ENCODE measurements at places on chromosomes 6 and 20. TPM values are rescaled to one million over a fixed set of nuclear protein-coding genes. Genes with fewer than 3 reads are reported as not detected.

GRCh38 chr6:147704691-147705090 is 196.2 kb downstream of the SAMD5 start:
- no peak for DNase-seq

DNA sequence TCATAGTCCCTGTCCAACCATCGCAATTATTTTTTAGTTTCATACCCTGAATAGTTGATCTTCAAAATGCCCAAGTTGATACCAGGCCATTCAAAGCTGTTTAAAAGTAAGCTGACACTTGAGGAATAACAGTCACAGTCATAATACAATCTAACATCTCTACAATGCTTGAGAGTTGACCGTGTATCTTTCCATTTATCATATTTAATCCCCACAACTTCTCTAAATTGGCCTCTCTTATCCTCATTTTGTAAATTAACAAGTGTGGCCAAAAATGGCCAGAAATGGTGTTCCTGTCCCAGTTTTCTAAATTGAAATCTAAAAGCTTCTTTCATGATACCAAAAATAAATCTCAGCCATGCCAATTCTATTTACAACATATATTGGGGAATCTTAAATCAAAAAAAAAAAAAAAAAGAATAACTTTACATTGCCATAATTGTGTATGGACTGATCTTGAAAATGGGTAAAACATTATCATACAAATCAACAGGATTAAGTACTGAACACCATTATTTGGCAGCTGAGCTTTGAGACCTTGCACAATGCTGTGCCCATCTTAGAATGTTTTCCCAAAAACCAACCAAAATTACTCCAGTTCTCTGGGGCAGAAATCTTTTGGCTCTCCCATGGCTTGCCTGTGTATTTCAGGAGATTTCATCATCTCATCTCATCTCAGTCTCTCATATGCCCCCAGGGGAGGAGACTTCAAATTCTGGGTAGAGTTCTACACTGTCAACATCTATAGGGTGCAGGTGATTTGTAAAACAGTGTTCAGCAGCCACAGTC is 448.7 kb upstream of the JARID2 start:
- DNase-seq: no peak

GRCh38 chr6:116047173-116047933 is 13.3 kb downstream of the FRK start:
- DNase-seq: no peak

DNA sequence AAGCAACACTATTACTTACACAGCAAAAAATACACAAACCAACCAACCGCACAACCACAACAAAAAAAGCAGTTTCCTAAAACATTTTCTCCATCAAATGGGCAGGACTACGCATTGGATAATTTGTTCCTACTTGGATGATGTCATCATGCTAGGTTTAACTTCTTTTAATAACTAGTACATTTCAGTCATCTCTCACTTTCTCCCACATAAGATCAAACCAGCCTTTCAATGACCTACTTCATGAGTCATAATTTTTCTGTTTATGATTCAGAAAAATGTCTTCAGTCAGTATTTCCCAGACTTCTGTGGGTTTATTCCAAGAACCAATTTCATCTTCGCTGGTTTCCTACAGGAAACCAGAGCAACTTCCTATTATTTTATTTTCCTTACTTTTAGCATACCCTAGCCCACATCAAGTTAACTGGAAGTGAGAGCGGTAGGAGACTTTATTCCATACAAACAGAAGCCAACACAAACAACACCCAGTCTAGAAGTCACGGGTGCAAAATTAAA is 134.2 kb downstream of the GMDS start:
- DNase-seq: no peak

DNA sequence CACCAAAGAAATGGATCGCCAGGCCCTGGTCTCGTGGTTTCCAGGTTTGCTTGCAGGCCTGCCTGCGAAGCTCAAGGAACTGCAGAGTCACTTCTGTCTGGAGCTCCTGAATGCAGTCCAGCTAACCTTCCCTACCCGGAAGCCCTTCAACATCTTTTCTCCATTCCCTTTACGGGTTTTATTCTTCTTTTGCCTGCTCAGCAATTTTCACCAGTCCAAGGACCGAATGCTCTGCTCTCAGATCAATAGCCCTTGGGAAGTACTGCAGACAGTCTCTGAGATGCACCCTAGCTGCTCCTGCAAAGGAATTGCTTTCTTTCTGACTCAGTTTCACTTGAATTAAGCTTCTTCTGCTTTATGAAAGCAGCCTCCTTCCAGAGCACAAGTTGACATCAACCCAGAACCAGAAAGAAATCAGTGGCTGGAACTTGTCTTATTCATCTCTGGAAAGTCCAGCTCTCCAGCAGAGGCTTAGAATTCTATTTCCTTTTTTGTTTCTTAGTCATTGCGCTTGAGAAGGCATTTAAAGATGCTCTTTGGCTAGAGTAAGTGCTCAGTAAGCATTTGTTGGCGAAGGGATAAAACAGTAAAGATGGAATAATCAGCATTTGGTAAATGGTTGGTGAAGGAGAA is 18.7 kb upstream of the YWHAB start:
- DNase-seq: no peak

DNA sequence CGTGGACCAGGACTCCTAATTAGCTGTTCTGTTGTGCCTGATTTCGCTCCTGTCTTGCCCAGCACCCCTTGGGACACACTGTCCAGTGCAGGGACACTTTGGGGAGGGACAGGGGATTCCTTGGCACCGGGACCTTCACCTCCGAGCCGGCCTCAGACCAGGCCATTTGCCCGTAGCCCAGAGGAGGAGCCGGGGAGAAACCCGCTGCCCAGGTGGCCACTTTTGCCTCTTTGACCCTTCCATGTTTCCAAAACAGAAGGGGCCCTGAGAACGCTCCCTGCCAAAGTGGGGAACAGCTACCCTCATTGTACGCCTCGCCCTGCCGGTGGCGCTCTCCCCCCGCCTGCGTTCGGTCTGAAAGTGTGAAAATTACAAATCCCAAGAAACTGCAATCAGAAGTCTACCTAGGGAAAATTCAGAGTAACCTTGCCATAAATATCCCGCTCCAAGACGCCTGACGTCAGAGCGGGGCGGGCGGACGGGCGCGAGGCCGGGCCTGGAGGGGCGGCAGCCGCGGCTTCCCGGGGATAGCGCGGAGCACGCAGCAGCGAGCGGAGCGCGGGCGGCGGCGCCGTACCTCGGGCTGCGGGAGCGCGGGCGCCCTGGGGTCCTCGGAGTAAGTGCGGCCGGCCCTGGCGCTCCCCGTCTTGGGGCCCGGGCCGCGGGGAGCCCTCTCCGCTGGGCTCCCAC is at the start of gene DAAM2:
Gene DAAM2 (plus strand): TSS at position 527 of the 690 bp plus-strand sequence. CDS start 63,927 bp downstream, outside the sequence.
- peak; percentile 54 for DNase-seq

Gene BMP5
- 0.98 TPM for total RNA-seq

GRCh38 chr6:111894272-111894671 is 21.0 kb upstream of the FYN start:
- no peak for DNase-seq

Gene ARMH2
- not detected for total RNA-seq

DNA sequence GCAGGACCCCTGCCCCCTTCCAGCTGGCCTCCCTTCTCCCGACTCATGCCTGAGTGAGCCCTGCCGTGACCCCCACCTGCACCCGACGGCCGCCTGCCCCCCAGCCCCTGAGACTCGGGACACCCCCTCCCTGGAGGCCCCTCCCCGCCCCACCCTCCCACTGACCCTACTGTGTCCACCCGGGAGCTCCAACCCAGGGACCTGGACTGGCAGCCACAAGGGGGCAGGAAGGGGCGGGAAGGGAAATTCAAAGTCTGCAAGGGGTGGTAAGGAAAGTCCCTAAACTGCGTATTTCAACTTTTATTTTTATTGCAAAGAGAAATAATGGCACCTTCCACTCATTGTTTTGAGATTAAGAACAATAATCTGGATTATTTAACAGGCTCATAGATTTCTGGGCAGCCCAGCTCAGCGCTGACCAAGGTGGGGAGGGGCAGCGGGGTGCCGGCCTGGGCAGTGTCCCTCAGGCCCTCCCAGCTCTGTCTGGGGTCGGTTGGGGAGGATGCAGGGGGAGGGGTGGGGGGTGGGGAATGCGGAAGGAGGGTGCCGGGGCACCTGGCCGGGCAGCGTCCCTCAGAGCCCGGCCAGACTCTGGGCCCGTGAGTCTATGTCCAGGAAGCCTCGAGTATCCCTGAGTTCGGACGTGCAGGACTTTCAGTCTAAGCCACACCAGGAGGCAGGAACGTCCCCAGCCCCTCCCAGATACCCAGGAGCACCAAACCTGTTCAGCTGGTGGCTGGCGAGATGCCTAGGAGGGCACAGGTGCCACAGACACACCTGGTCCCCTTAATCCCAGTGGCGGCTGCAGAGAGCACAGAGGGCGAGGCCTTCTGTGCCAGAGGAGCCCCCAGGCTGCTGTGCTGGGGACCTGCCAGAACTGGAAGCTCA is 1.3 kb upstream of the PTK6 start:
- DNase-seq: no peak

Gene YIPF3
- 105 TPM for total RNA-seq

Gene HTR1B
- 1.8 TPM for total RNA-seq

DNA sequence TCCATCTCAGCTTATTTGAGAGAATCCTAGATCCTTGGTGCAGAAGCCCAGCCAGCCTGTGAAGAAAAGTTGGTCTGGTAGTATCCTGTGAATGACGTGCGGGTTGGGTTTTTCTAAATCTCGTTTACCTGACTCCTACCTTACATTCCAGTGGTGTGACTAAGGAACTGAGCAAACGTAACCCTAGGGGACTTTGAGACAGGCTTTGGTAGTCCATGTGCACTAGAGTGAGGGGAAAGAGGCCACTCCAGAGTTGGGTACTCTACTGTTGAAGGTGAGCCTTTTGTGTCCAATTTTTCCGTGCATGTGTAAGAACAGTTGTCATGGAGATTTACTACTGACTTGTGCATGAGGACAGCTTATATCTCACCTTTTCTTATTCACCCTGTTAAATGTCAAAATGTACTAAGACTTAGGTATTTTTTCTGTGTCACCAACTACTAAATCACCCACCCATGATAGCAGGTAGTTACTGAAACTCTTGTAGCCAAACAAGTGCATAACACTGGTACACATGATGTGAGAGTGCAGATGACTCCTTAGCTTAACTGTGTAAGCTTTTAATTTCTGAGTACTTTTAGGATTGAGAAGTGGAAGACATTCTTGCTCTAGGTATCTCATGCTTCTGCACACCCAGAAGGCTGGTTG is 26.3 kb upstream of the PLCG1 start:
- no peak for DNase-seq

Gene CBLN4
- total RNA-seq: 2.2 TPM

GRCh38 chr20:53809728-53810365 is 216.2 kb upstream of the ZNF217 start:
- DNase-seq: no peak

GRCh38 chr20:63658749-63659187 is 656 bp downstream of the RTEL1 start:
- DNase-seq: no peak

GRCh38 chr20:43975096-43975768 is 60.6 kb downstream of the TOX2 start:
- no peak for DNase-seq

GRCh38 chr6:40492187-40492586 is 95.0 kb downstream of the LRFN2 start:
- DNase-seq: no peak

Gene WFDC11
- total RNA-seq: not detected

Gene DYNLT2
- total RNA-seq: 8.4 TPM

Gene MLN
- total RNA-seq: not detected

- no peak for DNase-seq
Observed at GRCh38 chr6:118403036-118403435, 145.1 kb upstream of the PLN start.

Gene C6orf58
- total RNA-seq: not detected

Gene TAAR1
- not detected for total RNA-seq

DNA sequence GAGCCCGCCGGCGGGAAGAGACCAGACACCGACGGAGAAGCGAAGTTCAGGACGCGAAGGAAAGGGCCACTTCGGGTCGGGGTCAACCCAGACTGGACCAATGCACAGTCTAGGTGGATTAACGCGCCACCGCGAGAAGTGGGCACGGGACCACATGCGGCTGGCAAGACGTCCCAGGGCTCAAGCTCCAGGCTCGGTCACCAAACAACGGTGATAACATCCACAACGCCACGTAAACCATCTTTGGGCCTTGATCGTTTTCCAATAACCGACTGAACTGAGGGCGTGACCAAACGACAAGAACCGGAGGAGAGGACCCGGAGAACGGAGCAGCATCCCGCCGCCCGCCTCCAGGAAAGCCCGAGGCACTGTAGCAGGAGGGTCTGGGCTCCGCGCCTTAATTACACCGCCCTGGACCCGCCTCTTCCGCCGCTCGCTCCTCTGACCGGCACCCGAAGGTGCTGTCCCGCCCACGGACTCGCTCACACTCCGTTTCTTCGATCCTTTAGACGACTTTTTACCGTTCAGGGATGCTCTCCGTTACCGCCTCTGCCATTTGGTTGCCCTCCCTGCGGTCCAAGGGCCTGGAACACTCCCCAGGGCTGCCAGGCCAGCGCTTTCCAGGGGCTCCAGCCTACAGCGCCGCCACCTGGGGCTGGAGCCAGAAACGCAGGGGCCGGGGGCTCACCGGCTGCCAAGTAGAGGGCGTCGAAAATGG is 44.1 kb downstream of the DPPA5 start:
- no peak for DNase-seq

GRCh38 chr20:19920381-19921138 is 96.6 kb upstream of the NAA20 start:
- DNase-seq: no peak

DNA sequence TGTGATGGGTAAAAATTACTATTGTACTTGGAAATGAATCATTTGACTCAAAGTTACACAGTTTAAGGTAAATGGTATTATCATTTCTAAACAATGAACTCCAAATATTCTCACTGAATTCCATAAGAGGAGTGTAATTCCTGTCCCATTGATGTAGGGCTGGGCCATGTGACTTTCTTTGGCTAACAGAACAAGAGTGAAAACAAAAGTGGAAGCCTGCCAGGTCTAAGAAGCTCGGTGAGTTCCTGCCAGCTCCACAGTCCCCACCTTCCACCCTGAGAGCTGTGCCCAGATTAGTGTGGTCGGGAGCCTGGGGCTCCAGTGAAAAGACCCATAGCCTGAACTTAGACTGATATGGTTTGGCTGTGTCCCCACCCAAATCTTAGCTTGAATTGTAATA is 24.6 kb downstream of the TBXT start:
- no peak for DNase-seq

GRCh38 chr20:14712302-14712739 is 374.9 kb upstream of the FLRT3 start:
- DNase-seq: no peak

Gene LAMP5
- 0.21 TPM for total RNA-seq

Gene SEL1L2
- total RNA-seq: not detected

Gene TMC2
- total RNA-seq: 0.21 TPM

- no peak for DNase-seq
Observed at GRCh38 chr20:43903953-43904826, 10.5 kb upstream of the TOX2 start.

Data from tibial nerve (tissue), 4 donors.